A549 treated with dexamethasone at 1 μM for 4 hours (cell line): ENCODE measurements at places on chromosomes 4 and X. TPM values are rescaled to one million over a fixed set of nuclear protein-coding genes. Genes with fewer than 3 reads are reported as not detected.

The MAGEA1 gene
- total RNA-seq, result 0.07 to 0.14 TPM (median 0.12 TPM) in 5 replicates

The EDA2R gene
- total RNA-seq, result 9.5 to 13.6 TPM (median 12.7 TPM) in 5 replicates

The ZNF185 gene
- total RNA-seq, result 6.6 to 8.8 TPM (median 7.7 TPM) in 5 replicates

The MAGEB6 gene
- total RNA-seq, result 0.04 TPM in 1 of 5 replicates, not detected in the others

The CNGA1 gene
- total RNA-seq, result 0.02 TPM in 1 of 5 replicates, not detected in the others

The GYPE gene
- total RNA-seq, result not detected in 5 replicates

The TMPRSS11B gene
- not detected in 5 replicates for total RNA-seq

The TBCK gene
- 2.2 to 3.2 TPM (median 2.7 TPM) in 5 replicates for total RNA-seq

The FAM199X gene
- total RNA-seq, result 14.3 to 21.7 TPM (median 19.4 TPM) in 5 replicates
